SJSA1 (cell line): ENCODE measurements at places on chromosomes 6 and 20. TPM values are rescaled to one million over a fixed set of nuclear protein-coding genes. Genes with fewer than 3 reads are reported as not detected.

The NFS1 gene
- total RNA-seq: 13.3 and 24.7 TPM in 2 replicates

- no peak for DNase-seq
These were observed 95.7 kb downstream of the FILIP1 start for GRCh38 chr6:75397656-75398465.

DNA sequence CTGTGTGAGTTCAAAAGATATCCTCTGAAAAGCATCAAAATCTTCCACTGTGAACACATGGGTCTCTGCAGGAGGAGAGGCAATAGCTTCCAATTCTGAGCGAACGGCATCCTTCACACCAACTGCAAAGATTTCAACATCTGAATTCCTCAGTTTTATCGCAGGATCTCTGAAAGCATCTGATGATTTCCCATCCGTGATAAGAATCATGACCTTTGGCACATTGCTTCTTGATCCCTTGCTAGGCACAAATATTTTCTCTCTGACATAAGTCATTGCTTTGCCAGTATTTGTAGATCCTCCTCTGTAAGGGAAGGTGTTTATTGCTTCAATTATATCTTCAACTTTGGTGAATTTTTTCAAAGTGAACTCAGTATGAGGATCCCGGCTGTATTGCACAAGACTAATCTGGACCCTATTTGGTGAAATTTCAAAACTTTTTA, 22.7 kb downstream of the COL12A1 start:
- no peak for DNase-seq

DNA sequence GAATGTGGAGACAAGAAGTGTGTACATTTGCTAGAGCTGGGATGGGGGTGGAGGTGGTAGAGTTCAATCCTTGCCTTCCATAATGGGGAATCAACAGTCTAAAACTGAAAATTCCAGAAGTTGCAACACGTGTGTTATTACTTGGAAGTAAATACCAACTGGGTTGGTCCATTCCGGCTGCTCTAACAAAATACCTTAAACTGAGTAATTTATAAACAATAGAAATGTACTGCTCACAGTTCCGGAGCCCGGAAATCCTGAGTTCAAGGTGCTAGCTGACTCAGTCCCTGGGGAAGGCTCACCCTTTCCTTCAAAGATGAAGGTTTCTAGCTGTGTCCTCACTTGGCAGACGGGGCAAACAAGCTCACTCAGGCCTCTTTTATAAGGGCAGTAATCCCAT, 59.0 kb downstream of the RIN2 start:
- peak; percentile 88 for DNase-seq

DNA sequence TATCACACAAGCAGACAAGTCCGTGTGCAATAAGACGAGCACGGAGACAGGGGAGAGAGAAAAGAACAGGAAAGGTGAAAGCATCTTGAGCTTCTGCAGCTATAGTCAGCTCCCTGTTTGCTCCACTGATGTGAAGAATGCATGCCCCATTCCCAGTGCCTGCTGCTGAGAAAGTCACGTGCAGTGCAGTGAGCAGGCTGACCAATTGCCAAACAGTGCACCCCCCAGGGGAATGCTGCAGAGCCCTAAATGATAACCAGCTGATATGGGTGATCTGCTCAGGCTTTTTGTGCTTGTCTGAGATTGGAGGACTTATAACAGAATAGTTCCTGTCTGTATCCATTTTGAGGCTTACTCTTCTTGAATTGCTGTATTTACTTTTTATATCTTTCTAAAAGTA, 121.5 kb downstream of the PACRG start:
- no peak for DNase-seq

GRCh38 chr6:71349395-71349794, 60.8 kb downstream of the OGFRL1 start:
- no peak for DNase-seq

The TMEM244 gene
- not detected in 2 replicates for total RNA-seq

The PRKN gene
- not detected in 2 replicates for total RNA-seq

DNA sequence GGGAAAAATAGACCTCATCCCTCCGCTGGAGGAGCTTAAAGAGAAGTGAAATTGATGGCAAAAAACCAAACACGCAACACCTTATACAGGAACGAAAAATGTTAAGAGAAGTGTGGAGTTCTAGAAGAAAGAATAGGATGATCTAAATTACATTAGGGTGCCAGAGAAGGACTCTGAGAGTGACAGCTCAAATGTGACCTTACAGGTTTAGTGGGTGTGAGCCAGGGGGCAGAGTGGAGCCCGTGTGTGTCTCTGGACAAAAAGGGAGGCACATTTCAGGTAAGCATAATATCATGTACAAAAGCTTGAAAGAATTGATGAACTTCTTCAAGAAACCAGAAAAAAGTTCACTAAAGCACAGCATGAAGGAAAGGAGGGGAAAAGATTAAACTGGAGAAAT, 20.8 kb downstream of the HLA-DRA start:
- no peak for DNase-seq

GRCh38 chr6:84867521-84867920, 103.1 kb upstream of the TBX18 start:
- DNase-seq: no peak

GRCh38 chr6:46325561-46326530, 155.1 kb upstream of the ENPP5 start:
- DNase-seq: no peak

DNA sequence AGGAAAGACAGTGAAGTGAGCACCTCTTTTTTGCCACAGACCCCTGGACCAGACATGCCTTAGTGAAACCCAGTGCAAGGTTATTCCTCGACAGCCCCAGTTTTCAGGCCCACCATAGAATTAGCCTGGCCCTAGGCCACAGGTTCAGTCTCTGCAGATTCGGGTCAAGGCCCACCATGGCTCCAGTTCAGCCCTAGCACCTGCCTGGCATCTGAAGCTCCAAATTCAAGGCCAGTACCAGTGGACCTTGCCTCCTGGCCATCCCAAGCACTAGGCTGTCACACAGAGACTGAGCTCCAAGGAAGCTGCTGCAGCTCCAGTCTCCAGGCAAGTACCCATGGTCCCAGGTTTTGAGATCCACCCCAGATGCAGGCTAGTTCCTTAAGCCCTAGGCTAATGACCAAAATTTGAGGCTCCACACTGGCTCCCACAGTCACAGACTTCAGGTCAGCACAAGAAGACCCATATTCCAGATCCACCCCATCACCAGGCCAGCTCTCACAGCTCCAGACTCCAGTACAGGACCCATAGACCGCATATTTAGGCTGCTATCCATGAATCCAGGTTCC, 877.5 kb upstream of the ADGRB3 start:
- no peak for DNase-seq

GRCh38 chr6:321536-322258, 29.4 kb downstream of the DUSP22 start:
- no peak for DNase-seq

The HLA-DMA gene
- total RNA-seq: 0.24 TPM in 1 of 2 replicates, not detected in the other

DNA sequence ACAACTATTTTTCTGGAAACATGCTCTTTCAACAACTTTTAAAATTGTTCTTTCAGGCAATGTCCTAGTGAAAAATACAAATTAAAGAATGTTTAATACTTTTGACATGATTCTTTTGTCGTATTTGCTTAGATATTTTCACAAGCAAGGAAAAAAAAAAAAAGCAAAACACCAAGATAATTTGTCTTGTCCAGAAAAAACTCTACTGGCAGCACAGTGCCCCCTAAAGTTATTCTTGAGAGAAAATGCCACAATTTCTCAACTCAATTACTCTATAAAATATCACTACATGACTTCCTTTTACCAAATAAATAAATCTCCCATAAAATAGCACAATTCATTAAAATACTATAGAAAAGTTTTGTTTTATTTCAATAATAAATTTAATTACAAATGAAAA, 652.5 kb upstream of the EPHA7 start:
- no peak for DNase-seq

DNA sequence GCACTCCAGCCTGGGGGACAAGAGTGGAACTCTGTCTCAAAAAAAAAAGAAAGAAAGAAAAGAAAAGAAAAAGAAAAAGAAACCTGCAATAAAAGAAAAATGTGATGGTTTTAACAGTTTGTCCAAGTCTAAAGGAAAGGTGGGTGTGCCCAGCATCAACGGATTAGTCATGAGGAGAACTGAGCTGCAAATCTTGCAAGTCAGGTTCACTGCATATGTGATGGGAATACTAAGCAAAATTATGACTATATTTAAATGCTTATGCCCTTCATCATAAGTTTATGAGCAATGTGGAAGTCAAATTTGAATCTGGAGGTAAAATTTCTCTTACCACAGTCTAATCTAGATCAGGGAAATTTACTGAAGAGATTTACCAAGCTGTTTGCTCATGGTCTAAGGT, 13.1 kb upstream of the CDK19 start:
- DNase-seq: no peak

DNA sequence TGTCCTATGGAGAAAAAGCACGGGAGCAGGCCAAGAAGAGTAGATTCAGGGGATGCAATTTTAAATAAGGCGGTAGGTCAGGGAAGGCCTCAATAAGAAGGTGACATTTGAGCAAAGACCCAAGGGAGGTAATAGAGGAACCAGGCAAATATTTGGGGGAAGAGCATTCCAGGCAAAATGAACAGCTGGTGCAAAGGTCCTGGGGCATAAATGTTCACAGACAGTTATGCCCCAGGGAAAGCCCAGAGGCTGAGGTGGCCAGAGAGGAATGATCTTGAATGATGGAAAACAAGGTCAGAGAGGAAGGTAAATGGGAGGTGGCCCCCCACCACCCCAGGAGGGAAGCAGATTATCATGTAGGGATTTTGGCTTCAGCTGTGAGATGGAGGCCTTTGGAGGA, 47.4 kb upstream of the SIRPA start:
- DNase-seq: no peak

- DNase-seq: no peak
These were observed 262.3 kb upstream of the SOX4 start for GRCh38 chr6:21331235-21331634.

- DNase-seq: no peak
These were observed 4.5 kb downstream of the TDP2 start for GRCh38 chr6:24662236-24662635.

DNA sequence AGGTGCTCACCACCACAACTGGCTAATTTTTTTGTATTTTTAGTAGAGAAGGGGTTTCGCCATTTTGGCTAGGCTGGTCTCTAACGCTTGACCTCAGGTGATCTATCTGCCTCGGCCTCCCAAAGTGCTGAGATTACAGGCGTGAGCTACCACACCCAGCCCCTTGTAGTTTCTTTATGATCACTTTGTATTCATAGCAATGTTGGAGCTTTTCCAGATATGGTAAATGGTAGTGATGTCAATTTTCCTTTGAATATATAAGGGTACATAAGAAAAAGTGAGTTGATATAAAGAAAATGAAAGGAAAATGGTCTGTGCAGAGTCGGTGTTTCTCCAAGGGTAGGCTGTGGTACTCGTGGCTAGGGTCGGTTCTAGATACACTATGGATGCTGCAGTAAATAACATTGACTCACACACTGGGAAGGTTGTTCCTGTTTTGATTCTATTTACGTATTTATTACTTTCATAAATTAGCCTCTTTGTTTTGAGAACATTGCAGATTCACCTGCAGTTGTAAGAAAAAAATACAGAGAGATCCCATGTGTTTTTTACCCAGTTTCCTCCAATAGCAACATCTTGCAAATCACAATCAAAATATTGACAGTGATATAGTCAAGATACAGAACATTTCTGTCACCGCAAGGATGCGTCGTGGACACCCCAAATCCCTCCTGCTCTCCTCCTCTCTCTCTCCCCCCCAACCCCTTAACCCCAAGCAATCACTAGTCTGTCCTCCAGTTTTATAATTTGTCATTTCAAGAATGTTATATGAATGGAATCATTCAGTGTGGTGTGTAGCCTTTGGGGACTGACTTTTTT, 2.5 kb downstream of the ZNF831 start:
- no peak for DNase-seq

DNA sequence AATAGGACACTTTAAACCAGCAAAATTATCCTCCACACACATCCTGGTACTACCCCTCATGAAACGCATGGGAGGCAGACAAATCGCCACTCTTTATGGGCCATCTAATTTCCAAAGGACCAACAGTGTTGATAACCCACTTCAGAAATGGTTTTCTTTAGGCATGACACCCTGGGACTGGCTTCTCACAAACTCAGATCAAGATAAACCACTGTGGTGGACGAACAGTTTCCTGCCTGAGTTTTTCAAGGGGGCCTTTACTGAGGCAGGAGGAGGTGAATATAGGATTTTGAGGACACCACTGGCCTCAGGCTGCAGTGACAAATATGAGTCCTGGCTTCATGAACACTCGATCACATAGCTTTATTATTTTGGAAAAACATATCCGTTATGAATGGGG, 26.0 kb downstream of the TRAM2 start:
- DNase-seq: no peak

DNA sequence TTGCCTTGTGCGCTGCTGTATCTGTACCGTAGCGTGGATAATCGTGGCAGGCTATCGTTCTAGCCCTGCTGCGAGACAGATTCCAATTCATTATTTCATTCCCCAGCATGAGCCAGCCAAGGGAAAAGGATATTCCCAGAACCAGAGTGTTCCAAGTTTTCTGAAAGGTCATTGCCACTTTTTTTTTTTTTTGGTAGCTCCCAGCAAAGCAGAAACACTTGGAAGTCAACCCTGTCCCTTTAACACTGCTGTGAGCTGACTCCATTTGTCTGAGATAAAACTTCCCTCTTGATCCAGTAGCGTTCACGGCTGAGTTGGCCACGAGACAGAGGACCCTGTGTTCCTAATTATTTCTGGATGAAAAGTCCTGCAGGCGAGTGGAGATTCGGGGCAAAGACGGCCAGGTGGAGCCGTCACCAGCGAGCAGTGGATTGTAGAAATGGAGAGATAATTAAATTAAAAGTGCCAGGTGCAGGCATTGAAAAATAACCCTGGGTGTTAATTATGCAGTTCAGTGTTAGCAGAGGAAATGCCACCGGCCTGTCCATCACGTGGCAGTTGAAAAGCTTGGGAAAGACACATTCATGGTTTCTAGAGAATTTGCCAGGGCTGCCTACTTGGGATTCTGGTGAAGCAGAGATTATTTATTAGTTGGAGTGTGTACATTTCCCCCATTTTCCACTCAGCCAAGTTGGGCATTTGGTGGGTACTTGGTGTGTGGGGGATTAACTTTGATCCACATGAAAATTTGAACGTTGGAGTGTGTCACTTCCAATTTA, 164.2 kb downstream of the SLC24A3 start:
- DNase-seq: no peak

GRCh38 chr6:88910922-88911778, 52.3 kb downstream of the RNGTT start:
- DNase-seq: no peak

DNA sequence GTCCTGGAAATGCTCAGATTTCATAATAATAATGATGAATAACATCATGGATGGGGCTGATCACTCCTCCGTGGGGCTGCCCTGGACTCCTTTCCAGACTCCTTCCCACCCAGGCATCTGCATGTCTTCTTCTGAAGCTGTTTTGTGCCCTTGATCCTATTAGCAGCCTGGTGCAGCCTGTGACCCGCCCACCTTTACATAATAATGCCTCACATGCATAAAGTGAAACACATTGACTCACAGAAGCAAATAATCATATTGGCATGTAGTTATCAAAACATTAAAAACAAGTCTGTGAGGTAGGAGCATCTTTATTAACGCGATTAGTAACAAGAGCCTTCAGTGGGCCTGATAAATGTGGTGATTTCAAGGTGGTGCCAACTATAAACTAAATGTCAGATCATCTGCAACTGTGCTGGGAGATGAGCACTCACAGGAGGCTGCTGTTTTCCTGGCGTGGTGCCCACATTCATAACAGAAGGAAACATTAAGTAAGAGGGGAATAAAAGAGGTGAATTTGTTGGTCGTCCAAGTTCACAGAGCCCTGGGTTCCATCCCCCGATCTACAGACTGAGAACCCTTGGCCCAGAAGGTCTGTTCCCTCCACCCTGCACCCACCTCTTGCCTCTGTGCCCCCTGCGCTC, 344.7 kb downstream of the CDH4 start:
- no peak for DNase-seq

GRCh38 chr20:34637245-34638038, 39.5 kb downstream of the PIGU start:
- peak; percentile 49 for DNase-seq

The BTNL2 gene
- total RNA-seq: not detected in 2 replicates

- peak; percentile 92 for DNase-seq
These were observed 97.8 kb upstream of the JAG1 start for GRCh38 chr20:10771435-10772140.
